ENCODE measurements at places on chromosomes 4 and X. TPM values are rescaled to one million over a fixed set of nuclear protein-coding genes. Genes with fewer than 3 reads are reported as not detected.

TMEM154 gene
- polyA plus RNA-seq: 1.4 TPM

ADRA2C gene
- polyA plus RNA-seq: 8.1 TPM

PAK3 gene
- polyA plus RNA-seq: 5.5 TPM

HMX1 gene
- not detected for polyA plus RNA-seq

AGTR2 gene
- polyA plus RNA-seq: 102 TPM

SHOX gene
- polyA plus RNA-seq: 0.06 TPM

CLTRN gene
- polyA plus RNA-seq: 26.1 TPM
